ENCODE measurements at places on chromosomes 2 and 18. TPM values are rescaled to one million over a fixed set of nuclear protein-coding genes. Genes with fewer than 3 reads are reported as not detected.

The HRH4 gene
- total RNA-seq: not detected

The MAB21L4 gene
- not detected for total RNA-seq

The PDE1A gene
- total RNA-seq: 51.0 TPM

The CNTNAP5 gene
- total RNA-seq: 65.1 TPM

The NDUFAF7 gene
- total RNA-seq: 66.0 TPM

The C2orf80 gene
- 21.0 TPM for total RNA-seq

The LAMA1 gene
- total RNA-seq: 26.0 TPM
